ENCODE measurements at places on chromosomes 2 and 18.

DNA sequence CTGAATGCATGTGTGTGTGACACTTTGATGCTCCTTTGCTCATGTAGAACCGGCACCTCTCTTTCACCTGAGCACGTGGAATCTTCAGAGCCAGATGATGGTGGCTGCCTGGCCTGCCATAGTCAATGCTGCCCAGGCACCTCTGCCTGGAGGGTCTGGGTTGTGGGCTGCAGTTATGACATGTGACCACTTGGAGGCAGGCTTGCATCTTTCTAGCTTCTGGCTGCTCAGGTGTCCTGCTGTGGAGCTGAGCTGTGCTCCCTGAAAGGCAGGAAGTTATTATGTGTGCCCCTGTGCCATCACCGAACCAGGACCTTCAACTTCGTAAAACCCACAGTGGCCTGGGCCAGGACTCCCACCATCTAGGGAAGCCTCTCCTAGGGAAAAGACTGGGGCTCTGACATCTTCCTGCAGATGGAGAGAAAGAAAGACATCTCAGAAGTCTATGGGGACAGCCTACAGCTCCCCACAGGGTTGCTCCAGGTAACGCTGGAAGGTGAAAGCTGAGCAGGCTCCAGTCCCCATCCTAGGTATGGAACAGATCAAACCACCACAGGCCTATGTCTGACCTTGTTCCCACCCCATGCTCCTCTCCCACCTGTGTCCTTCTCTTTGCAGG, 30.2 kb downstream of the PSD4 start:
- peak; percentile 74 for DNase-seq

DNA sequence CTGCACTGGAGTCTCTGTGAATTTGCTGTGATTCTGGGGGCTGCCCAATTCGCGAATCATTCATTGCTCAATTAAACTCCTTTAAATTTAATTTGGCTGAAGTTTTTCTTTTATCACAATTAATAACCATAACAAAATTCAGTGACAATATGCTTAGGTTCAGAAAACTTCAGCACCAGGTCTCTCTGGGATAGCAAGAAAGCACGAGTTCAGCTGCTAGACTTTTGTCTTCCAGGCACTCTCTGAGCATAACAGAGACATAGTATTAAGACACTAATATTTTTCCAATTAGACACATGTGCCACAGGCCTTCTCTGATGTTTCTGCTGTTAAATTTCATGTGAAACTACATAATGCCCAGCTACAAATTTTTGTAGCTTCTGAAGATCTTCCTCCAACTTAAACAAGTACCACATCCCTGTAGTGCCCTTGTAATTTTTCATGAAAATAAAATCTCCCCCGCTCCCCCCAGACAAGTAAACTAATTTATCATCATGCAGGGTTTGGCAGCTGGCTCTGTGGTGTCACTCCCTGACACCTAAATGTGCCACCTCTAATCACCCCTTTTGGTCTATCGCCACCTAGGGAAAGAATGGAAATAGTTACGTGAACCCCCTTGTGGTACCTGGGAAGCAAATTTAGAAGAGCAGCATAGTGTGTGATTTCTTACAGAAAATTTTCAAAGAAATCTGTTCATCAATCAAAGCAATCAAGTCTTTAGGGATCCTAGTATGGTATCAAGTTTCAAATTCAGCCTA, 94.1 kb downstream of the CSRNP3 start:
- no peak for DNase-seq

DNA sequence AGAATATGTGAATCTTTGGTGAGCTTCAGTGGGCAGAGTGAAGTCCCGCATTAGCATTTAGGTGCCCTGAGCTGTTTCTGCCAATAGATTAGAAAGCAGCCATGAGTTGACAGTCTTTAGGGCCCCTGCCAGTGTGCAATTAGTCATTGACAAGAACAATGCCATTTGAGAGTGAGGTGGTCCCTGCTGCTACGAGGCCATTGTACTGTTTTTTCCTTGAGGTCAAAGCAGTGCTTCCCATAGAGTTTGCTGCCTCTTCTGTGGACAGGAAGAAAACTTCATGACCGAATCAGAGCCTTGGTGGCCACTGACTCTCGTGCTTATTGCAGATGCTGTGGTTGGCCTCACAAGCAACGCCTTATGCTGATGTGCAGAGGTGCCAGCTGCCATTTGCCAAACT, 102.7 kb downstream of the SH3BP4 start:
- no peak for DNase-seq

DNA sequence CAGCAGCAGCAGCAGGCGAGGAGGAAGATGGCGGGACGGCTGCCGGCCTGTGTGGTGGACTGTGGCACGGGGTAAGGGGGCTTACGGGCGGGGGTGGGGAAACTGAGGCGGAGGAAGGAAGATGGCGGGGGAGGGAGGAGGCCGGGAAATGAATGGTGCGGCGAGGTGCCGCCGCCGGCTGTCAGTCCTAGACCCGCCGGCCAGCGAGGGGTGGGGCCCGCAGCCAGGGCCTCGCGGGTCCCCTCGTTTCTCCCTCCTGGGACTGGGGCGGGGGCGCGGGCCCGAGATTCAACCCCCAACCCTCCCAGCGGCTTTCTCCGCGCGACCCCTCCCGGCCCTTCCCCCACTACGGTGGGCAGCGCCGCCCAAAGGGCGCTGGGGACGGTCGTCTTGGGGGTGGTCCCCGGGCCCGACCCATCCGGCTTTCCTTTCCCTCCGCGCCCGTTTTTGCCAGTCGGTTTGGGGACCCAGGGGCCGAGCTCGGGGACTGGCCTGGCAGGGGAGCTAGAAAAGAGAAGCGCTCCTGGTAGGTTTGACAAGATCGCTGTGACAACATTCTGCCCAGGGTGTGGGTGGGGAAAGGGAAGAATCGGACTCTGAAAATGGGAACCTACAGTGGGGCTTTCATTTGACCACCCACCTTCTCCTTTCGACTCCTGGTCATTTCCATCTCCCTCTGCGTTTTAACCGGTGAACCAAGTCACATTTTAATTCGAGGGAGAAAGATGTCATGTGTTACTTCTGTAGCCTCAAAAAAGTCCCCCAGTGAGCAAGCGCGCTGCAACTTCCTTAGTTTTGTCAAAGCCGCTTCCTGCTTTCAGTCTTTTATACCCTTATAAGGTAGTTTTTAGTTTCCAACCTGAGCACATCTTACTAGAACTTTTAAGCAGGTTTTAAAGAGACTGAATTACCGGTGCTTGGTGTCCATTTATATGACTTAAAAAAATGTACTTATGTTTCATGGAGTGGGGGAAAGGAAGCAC, 655 bp downstream of the ACTR3 start:
- peak; percentile 96 for DNase-seq

- DNase-seq, result no peak
These were observed 73.9 kb upstream of the LMAN1 start for GRCh38 chr18:59432803-59433597.

- DNase-seq, result no peak
These were observed 27.9 kb upstream of the CASP8 start for GRCh38 chr2:201232467-201232815.

GRCh38 chr18:24669015-24669414, 208.6 kb downstream of the HRH4 start:
- DNase-seq, result no peak

Measured in suppressor macrophage treated with lipopolysaccharide for 4 hours (primary cell).